Omental fat pad (tissue), 4 donors: ENCODE measurements at places on chromosomes 2 and 18. TPM values are rescaled to one million over a fixed set of nuclear protein-coding genes. Genes with fewer than 3 reads are reported as not detected.

ERICH2 gene
- total RNA-seq, result not detected

CRYBA2 gene
- total RNA-seq, result not detected

STAM2 gene
- 47.8 TPM for total RNA-seq

ZNF804A gene
- total RNA-seq, result not detected

ABHD1 gene
- total RNA-seq, result not detected

DNA sequence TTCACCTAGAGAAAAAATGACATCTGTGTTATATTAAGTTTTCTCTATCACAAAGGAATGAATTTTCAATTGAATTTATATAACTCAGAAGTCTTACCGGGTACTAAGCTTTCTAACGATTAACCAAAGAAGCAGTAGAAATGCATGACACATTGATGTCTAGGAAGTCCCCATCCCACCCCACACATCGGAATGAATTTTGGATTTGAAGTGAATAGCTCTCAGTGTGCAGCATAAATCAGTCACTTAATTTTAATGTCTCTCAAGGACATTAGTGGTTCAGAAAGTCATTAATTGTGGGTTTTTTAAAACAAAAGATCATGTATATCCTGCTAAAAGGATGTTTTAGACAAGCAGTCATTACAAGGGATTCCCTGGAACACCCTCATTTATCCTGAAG is 141.4 kb upstream of the PIEZO2 start:
- DNase-seq, result no peak

- DNase-seq, result no peak
Observed at GRCh38 chr2:235926229-235926628, 242.0 kb downstream of the GBX2 start.

DNA sequence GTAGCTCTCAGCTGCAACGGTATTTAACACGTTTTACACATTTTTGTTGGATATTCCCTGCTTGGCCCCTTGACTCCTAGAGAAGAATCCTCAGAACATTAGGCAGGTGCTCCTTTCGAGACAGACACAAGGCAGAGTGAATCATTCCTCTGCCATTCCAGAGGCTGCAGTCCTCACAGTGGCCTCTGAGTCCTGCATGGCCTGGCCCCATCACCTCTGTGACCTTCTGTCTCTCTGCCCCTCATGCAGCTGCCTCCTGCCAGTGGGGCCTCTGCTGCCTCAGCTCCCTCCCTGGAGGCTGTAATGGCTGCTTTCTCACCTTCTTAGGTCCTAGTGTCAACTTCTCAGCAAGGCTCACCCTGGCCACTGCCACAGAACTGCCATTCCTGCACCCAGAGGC is 101.3 kb downstream of the PTPRM start:
- no peak for DNase-seq

DNA sequence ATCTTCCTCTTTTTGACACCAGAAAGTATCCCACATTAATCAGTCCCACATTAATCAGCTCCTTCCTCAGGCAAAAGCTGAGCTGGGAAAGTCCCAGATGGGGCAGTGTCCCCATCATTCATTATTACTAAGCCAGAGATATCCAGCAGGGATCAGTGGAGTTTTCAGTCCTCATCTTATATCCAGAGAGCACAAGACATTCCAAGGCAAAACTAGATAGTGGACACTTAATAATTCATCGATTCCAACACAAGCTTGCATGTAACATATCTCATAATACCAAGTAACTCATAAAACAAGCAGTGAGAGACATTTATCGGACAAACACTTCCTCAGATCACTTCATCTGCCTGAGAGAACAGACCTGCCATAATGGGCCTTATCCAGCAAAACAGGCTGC is 53.1 kb downstream of the MCFD2 start:
- DNase-seq, result no peak

GRCh38 chr2:174697255-174697654 is 67.0 kb downstream of the CHRNA1 start:
- DNase-seq, result no peak

- DNase-seq, result no peak
Observed at GRCh38 chr18:67200665-67201064, 315.9 kb downstream of the DSEL start.

DNA sequence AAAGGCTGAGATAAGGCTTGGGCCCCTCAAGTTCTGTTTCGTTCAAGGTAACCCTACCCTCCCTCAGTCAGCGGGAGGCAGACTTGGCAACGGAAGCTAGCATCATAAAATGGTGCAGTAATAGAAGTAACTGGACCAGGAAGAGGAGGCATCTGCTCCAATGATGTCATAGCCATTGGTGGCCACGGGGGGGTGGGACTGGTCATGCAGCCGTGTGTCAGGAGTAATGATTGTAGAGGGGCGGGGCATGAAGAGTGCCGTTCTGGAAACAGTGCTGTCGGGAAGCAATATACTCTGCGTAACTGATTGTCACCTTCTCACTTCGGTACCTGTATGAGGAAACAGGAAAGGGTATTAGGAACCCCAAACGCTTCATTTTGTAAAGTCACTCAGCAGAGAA is 6.9 kb upstream of the POLR2D start:
- DNase-seq, result no peak
